ENCODE measurements at places on chromosomes 16 and 17.

DNA sequence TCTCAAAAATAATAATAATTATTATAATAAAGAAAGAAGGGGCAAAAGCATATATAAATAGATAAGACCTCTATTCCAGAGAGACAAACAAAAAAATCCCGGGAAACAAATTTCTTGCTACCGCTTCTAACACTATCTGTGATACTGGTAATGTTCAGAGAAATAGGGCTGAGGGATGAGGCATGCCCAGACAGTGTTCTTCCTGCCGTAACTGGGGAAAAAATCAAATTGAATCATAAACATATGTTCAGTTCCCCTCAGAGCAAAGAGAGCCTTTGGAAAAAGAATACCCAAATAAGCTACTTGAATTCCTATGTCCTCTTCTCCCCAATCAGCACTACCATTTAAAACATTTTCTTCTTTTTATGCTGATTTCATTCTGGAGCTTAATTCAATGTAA is 688.0 kb downstream of the KCNJ2 start:
- DNase-seq: no peak

GRCh38 chr17:29791336-29792080 is 138.5 kb downstream of the SSH2 start:
- no peak for DNase-seq

GRCh38 chr17:1648173-1648962 is 1.3 kb downstream of the RILP start:
- DNase-seq: peak; percentile 20

GRCh38 chr17:15954222-15954621 is 9.3 kb downstream of the ADORA2B start:
- peak; percentile 83 for DNase-seq

GRCh38 chr16:27991876-27992275 is 71.6 kb downstream of the GSG1L start:
- DNase-seq: no peak

- no peak for DNase-seq
Observed at GRCh38 chr17:7502171-7502847, 18.1 kb downstream of the POLR2A start.

DNA sequence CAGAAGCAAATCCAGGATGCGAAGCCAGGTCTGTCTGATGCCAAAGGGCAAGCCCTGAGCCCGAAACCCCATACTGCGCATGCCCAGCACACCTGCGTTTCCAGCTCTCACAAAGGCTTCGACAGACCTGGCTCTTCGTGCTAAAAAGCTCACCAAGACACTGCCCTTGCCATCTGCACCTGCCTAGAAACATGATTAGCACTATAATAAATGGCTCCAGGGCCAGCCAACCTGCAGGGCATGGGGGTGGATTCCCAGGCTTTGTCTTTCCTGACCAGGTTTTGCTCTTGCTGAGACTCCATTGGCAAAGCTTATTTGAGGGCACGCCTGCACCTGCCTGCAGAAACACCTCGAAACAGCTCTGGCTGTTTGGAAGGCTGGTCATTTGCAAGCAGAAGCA is 14.4 kb upstream of the PLD6 start:
- DNase-seq: no peak

DNA sequence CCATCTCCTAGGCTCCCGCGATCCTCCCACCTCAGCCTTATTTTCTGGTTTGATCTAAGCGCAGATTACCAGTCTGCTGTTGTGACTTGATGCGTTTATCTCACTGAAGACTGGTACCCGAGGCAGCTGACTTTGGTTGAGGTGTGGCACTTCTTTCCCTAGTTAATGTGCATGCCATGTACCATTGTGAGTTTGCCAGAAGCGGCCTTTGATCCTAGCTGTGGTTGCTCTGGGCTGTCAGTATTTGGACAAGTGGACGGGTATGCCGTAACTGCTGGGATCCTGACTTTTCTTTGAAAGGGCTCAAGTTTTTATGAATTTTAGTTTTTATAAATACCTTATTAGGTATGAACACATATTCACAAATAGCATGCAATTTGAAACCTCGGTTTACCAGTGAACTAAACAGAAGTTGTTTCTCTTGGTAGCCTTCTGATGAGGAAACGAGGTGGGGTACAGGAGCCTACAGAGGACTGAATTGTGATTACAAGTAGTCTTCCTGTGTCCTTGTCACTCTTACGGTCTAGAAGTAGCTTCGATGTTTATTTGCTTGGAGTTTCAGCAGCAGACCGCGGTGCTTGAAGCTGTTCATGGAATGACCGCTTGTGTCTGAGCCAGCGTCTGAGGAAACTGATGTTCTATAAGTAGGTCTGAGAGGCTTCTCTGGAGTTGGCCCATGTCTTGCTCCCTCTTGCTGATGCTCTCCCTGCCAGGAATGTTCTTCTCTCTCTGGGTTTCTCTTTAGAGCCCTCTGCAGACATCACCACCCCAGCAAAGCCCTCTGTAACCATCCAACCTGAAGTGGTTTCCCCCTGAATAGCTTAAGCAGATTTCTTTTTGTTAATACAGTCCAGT is 40.0 kb downstream of the SEC14L1 start:
- DNase-seq: no peak

- no peak for DNase-seq
Observed at GRCh38 chr16:77899416-77899815, 111.1 kb downstream of the VAT1L start.

GRCh38 chr17:32517982-32518381 is 31.2 kb downstream of the CDK5R1 start:
- no peak for DNase-seq

- no peak for DNase-seq
Observed at GRCh38 chr16:19881783-19882182, 2.9 kb downstream of the GPRC5B start.

DNA sequence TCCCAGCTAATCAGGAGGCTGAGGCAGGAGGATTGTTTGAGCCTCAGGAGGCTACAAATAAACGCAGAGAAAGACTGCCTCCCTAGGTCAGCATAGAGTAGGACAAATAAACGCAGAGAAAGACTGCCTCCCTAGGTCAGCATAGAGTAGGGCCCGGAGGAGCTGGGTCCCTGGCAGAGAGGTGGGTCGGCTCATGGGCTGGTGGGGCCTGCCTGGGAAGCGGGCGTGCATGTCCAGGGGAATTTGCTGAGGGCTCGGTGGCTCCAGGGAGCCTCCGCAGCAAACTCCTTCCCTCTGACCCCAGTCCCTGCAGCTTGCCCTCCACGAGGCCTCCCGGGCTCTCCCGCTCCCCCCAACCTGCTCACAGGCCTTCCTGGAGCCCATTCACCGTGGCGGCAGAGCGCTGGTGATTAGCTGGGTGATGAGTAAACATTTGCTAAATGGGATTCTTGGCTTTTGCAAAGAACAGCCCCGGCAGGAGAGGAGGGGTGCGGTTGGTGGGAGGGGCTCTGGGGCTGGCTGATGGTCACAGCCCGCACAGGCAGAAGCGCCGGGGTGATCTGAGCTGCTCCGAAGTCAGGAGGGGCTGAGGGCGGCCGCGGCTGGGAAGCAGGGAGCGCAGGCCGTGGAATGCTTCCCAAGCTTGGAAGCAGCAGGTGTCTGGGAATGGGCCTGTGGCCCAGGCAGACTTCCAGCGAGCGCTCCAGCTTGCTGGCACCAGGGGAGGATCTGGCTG is 93.1 kb downstream of the RTN4RL1 start:
- DNase-seq: peak; percentile 16

DNA sequence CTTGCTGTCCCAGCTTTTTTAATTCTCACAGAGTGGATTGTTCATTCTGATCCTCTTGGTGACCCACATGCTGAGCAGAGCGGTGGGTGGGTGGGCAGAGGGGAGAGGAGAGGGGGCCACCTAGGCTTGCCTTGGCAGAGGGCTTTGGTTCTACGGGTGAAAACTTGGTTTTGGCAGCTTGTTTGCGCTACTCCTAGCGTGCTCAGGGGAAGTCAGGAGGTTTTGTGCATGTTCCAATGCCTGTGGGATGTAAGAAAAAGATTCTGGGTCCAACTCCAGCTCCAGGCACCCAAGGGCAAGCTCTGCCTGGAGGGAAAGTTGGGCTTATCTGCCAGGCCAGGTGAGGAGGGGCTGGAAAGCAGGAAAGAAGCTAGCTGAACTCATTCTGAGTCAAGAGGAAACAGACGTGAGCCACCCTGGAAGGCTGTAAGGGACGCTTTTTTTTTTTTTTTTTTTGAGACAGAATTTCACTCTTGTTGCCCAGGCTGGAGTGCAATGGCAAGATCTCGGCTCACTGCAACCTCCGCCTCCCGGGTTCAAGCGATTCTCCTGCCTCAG is 169.1 kb downstream of the WSCD1 start:
- no peak for DNase-seq

GRCh38 chr16:56278196-56278855 is 87.0 kb downstream of the GNAO1 start:
- no peak for DNase-seq

- DNase-seq: peak; percentile 11
Observed at GRCh38 chr16:11978080-11978479, 1.5 kb downstream of the SNX29 start.

- no peak for DNase-seq
Observed at GRCh38 chr16:53937161-53937880, 233.4 kb downstream of the FTO start.

GRCh38 chr16:27816561-27816960 is 247.0 kb downstream of the GSG1L start:
- DNase-seq: no peak

DNA sequence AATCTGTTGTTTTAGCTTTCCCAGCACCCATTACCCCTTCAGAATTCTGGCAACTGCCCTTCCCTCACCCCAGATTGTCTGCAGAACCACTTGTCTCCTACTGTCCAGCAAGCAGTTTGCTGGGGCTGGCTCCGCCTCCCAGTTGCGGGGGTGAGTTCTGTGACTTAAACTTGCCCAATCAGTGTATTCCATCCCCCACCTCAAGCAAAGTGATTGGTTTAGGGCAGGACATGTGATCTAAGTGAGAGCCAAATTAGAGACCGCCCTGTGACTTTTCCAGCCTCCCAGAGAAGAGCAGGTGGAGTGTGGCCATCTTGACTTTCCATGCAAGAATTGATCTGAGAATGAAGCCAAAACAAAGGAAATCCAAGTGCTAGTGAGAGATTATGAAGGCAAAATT is 22.7 kb upstream of the SRCIN1 start:
- no peak for DNase-seq

- peak; percentile 57 for DNase-seq
Observed at GRCh38 chr17:59858167-59858816, 34.5 kb downstream of the TUBD1 start.

- DNase-seq: no peak
Observed at GRCh38 chr16:82583422-82583821, 43.3 kb upstream of the CDH13 start.

DNA sequence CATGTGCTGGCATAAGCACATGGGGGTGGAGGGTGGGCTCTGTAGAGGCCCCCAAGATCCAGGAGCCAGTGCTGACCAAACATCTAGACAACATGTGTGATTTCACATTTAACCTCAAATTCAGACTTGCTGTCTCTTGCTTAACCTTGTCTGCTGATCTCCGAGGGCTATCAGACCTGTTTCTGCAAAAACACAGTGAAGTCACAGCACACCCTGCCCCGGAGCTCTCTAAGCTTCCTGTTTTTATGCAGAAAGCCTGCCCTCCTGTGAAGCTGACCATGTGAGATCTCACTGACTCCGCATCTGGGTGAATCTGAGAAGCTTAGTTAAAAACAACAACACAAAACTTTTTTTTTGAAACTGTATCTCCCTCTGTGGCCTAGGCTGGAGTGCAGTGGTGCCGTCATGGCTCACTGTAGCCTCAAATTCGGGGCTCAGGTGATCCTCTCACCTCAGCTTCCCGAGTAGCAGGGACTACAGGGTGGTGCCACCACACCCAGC is 6.6 kb upstream of the DPEP2 start:
- no peak for DNase-seq

DNA sequence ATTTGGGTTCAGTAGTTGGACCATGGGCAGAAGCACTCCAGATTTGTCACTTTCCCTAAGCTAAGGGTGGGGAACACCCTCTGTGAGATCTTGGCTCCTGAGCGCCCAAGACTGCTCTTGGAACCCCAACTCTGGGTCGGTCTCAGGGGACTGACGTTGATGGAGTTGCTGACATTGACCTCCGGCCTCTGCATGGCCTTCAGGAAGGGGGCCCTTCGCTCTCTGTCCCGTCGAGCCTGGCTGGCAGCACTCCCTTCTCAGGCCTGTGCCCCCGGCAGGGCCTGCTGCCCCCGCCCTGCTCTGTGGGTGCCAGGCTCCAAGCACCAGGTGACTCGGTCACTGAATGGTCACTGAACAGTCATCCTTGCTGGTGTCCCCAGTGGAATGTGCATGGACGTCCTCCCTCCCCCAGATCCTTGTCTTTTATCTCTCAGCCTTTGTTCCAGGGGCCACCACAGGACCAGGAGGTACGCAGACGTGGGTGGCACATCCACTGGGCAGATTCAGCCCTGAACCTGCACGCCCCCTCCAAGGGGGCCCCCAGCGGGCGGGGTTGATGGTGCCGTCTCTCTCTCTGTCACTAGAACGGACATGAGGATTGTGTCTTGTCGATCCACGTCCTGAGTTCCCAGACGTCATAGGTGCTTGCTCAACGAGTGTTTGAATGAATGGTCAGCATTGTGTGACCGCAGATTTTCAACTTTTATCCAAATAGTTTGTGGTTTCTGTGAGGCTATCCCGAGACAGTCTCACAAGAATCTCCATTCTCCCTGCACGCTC is 314.5 kb downstream of the SEC14L1 start:
- DNase-seq: no peak

DNA sequence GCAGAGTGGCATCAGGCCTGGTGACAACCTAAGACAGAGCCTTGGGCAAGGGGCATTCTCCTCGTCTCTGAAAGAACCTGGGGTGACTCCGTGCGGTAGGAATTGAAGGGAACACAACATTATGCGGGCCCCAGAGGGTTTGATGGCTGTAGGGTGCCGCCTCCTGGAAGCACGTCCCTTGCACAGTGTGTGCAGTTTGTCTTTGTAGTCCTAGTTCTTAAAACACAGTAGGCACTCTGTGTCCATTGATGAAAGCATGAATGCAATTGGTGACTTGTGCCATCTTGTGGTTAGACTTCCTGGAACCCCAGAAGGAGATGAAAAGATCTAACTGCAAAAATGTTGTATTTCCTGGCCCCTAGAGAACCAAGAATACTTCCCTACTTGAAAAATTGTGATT is 279.8 kb downstream of the UTP18 start:
- no peak for DNase-seq

DNA sequence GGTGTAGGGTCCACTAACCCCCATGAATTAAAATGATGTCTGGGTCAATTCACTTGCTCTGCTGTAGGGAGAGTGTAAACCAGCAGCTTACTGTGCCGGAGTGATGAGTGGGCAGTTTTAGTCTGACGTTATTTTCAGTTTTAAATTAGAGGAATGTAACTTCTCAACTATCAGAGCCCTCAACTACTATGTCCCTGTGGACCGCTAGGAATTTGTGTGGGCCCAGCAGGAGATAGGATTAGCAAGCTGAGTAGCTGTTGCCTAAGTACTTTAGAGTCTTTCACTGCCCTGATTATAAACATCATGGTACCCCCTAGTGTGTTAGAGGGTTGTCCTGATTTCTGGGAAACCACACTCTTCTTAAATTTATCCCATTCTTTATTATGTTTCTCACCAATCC is 11.4 kb downstream of the MARVELD3 start:
- peak; percentile 74 for DNase-seq

DNA sequence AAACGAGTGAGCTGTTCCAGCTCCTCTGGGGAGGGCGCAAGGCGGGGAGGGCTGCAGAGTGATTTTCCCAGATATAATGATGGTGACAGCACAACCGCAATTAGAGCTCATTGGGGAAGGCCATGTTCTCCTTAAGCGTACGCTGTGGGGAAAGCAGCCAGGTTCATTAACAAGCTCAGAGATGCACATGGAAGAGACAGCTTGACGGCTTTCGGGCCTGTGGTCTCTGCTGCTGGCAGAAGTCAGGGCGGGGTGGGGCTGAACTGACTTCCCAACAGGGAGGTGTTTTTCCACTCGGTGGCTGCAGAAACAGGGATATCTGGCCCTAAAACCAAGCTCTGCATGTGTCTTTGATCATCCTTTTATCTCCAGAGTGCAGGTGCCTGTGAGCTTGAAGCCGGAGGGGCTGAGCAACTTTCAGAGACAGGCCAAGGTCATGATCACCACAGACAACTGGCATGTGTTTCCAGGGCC is 24.0 kb upstream of the CACNG1 start:
- DNase-seq: no peak

Measured in fibroblast of the aortic adventitia (primary cell).